Right lung (tissue), 10 donors: ENCODE measurements at places on chromosomes 3 and 15.
A peak's percentile ranks its signal among the peaks of the same experiment; 100 is the strongest.

DNA sequence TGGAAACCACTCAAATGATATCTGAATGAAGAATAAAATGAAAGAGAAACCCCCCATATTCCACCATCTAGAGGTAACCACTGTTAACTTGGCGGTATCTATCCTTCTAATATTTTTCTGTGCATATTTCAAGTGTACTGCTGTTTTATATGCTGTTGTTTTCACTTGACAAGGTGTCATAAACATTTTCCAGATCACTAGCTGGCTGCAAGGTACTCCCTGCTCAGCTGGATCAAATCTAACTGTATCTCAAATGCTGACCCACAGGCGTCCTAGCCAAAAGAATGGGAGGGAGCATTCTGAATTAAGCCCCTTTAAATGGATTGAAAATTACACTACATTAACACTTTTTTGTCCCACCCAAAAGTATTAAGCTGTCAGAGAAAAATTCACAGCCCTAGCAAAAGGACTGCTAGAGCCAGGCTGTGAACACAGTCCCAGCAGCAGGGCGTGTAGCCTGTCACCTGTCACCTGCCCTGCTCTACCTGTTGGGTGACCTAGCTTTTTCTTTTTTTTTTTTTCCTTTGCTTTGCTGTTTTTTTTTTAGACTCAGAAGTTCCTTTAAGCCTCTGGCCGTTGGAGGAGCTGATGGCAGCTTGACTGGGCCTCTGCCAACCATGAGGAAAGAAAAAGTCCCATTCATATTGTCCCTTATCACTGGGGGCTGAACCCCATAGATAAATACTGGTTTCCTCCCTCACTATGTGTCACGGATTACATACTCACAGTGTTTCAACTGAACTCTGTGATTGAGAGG lies 93.7 kb upstream of the TSC22D2 start:
- DNase-seq, result peak; percentile 81

- DNase-seq, result no peak
Measured at GRCh38 chr3:39350714-39351113, 21.2 kb downstream of the CCR8 start.

DNA sequence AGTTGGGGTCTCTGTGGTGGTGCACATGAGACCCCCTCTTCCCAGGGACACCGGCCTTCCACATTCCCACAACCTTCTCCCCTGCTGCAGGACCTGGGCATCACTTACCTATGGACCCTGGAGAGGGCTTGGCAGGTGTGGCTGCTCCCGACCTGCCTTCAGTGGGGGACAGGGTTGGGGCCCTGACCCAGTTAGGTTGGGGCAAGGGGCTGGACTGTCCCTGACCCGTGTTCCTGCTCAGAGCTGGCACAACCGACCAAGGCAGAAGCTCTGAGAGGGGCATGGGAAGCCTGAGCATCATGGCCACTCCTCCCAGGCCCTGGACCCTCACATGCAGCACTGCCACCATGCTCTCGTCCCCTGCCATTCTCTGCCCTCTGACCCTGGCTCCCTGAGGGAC lies 6.1 kb downstream of the NBEAL2 start:
- no peak for DNase-seq

- peak; percentile 75 for DNase-seq
Measured at GRCh38 chr3:8982509-8982908, 19.2 kb upstream of the RAD18 start.

DNA sequence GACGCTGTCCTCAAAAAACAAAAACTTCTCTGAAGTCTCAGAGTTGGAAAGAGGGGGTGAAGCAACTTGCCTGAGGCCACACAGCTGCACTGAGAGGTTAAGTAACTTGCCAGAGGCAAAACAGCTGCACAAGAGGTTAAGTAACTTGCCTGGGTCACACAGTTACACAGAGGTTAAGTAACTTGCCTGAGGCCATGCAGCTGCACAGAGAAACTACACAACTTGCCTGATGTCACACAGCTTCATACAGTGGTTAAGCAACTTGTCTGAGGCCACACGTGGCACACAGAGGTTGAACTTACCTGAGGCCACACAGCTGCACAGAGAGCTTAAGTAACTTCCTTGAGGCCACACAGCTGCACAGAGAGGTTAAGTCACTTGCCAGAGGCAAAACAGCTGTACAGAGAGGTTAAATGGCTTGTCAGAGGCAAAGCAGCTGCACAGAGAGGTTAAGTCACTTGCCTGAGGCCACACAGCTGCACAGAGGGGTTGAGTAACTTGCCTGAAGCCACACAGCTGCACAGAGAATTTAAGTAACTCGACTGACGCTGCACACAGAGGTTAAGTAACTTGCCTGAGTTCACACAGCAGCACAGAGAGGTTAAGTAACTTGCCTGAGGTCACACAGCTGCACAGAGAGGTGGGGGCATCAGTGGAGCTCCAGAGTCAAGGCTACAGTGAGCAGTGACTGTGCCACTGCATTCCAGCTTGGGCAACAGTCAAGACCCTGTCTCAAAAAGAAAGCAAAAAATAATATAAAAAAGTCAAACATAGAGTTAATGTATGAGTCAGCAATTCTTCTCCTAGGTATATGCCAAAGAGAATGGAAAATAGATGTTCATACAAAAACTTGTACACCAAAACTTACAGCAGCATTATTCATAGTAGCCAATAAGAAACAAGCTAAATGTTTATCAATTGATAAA lies 12.0 kb upstream of the ACAD9 start:
- no peak for DNase-seq

DNA sequence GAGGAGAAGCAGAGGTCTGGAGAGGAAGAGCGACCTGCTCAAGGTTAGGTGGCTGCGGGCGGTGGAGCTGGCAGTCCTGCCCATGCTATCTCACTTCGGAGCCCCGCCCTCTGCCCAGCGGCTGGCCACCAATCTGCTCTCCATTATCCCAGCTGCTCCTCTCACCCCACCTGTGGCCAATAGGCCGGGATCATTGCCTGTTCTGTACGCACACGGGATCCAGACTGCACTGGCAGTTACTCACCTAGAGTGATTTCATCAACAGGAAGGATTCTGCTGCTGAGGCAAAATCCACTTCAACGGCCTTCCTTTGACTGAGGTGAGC lies 100.6 kb downstream of the TLE3 start:
- DNase-seq, result no peak

DNA sequence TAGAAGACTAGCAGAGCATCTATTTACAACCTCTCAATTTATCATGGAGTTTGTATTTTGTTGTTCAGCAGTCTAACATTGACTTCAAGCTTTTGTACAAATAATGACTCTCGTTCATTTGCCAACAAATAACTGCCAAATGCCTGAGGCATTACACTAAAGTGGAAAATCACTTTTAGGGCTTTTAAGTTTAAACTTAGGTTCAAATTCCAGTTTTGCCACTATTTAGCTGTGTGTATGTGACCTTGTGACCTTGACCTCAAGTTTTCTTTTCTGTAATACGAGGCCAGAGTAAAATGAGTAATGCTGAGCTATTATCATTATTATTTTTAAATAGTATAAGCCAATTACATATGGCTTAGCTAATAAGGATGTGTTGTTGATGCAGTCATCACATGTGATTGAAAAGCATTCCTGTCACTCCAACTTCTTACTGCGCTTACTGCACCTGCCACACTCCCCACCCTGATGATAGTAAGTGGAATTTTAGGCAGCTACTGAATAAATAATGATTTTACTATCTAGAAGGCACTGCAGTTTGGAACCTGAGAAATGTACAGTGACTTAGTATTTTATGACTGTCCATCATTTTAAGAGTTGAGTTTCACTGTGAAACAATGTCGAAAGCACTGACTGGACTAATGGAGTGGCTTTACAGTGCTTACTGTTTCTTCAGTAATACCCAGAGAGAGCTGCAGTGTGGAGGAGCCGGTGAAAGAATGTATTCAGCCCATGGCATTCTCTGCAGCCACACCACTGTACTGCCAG lies 16.3 kb downstream of the ARL8B start:
- DNase-seq, result no peak
